Stimulated activated CD8-positive, alpha-beta memory T cell treated with anti-CD3 and anti-CD28 coated beads, Interleukin-15, amount 100 ng/mL, for 4 hours (primary cell): ENCODE measurements at places on chromosomes 5 and 9.

DNA sequence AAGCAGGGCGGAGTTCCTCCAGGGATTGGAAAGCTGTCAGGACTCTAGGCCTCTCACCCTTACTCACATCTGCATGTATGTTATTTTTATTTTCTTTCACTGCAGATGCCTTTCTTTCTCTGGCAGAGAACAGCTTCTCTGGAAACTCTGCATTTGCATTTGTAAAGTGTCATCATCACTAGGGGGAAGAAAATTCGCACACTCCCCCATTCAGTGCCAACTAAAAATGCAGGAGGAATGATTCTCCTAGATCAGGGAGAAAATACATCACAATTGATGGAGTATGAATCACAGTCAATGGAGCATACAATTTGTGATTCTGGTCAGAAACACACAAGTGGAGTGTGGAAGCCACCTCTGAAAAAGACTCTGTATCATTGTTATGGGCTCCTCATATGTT, 351.4 kb upstream of the FTMT start:
- no peak for DNase-seq

GRCh38 chr9:122031776-122032175, 61.3 kb downstream of the TTLL11 start:
- no peak for DNase-seq

DNA sequence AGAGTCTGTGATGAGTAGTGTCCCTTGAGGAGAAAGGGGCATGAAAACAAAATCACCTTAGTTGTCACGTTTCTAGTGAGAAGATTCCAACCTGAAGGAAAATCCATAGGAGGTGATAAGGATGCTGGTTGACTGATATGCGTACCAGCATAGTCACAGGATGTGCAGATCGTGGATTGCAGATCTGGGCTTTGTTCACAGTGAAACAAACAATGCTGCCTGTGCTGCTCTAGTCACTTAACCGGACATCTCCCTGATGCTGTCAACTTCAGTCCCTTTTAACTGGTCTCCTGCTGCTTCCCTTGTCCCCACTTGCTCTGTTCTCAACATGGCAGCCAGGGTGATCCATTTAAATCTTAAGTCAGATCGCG, 89.7 kb downstream of the IQGAP2 start:
- DNase-seq: no peak

- no peak for DNase-seq
Measured at GRCh38 chr9:71758277-71758676, 10.0 kb downstream of the CEMIP2 start.

DNA sequence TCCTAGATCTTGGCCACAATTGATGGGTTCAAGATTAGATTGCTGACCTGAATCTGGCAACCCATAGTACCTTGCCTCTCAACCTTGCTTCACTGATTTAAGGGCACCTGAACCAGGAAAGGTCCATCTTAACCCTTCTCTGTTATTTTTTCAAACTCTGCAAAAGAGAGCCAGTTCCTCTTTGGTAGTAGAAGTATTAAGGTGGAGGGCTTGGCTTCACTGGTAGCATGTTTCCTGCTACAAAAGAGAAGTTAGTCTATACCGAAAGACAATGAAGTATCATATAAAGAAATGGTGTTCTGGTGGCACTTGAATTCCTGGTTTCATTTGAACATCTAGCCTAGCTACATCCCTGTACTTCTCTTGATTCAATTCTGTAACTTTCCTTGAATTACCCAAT, 8.5 kb downstream of the ALG2 start:
- no peak for DNase-seq

DNA sequence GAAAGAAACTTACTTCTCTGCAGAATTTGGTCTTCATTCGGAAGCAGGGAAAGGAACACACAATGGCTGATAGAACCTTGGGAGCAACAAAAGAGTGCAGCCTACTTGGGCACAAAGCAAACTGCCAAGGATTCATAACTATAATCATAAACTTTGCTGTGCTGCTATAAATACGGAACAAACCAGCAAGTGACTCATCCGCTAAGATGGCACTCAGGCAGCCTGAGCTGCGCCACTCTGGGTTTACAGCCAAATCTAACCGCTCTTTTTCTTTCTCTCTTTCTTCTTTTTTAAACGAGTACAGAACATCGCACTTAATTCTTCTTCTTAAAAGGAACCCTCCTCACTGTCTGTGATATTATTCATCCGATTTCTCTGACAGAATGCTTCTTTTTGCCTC, 81.1 kb downstream of the PTPN3 start:
- no peak for DNase-seq

GRCh38 chr9:133032171-133032570, 1.4 kb downstream of the GTF3C5 start:
- no peak for DNase-seq

DNA sequence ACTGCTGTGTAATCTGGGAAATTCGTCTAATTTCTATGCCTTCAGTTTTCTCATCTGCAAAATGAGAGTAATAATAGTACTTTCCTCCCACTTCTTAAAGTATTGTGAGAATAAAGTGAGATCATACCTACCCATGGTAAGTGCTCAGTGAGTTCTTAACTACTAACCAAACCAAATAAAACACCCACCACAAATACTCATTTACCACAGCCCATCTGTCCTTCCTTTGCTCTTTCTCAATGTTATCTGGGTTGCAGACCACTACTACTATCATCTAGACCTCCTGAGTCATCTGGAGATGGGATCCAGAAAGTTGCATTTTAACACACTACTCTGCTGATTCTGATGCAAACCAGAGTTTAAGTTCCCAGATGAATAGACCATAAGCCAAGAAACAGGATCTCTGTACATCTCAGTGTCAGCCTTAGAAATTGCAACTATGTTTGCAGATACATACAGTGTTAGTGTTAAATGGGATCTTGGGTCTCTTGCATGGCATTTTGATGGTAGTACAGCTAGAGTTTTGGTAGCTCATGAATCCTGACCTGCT, 105.4 kb upstream of the ATP10B start:
- DNase-seq: no peak
